HFFc6 (cell line): ENCODE measurements at places on chromosomes 6 and 20. TPM values are rescaled to one million over a fixed set of nuclear protein-coding genes. Genes with fewer than 3 reads are reported as not detected.
A peak's percentile ranks its signal among the peaks of the same experiment; 100 is the strongest.

Gene WFDC10B
- total RNA-seq: not detected in 3 replicates

DNA sequence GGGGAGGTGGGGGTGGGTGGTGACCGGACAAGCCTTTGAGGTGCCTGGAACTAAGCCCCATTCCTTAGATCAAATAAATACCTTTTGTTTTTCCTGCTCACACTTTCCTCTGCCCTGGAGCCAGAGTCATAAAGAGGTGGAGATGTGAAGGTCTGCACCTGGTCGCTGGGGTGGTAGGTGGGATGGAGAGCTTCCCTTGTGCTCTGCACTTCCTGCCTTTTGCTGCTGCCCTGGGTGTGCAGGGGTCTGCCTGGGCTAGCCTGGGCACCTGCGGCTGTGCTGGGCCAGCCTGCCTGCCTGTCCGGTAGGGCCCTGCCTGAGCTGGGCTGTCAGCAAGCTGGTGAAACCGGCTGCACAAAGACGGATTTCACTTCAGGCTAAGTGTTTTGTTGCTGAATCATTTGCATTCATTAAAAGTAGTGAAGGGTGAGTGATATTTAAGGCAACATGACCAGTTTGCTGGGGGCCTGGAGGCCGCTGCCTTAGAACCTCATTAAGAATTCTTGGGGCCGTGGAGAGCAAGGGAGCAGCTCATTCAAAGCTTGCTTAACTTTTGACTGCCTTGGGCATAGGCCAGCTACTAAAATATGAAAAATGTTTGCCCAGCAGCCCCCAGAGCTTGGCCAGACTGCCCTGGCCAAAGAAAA lies 20.5 kb downstream of the PTK7 start:
- peak; percentile 89 for DNase-seq

Gene CLDN20
- not detected in 3 replicates for total RNA-seq

- no peak for DNase-seq
Observed at GRCh38 chr6:36757206-36757605, 59.6 kb downstream of the RAB44 start.

GRCh38 chr6:77656999-77657764 lies 4.3 kb downstream of the MEI4 start:
- no peak for DNase-seq

DNA sequence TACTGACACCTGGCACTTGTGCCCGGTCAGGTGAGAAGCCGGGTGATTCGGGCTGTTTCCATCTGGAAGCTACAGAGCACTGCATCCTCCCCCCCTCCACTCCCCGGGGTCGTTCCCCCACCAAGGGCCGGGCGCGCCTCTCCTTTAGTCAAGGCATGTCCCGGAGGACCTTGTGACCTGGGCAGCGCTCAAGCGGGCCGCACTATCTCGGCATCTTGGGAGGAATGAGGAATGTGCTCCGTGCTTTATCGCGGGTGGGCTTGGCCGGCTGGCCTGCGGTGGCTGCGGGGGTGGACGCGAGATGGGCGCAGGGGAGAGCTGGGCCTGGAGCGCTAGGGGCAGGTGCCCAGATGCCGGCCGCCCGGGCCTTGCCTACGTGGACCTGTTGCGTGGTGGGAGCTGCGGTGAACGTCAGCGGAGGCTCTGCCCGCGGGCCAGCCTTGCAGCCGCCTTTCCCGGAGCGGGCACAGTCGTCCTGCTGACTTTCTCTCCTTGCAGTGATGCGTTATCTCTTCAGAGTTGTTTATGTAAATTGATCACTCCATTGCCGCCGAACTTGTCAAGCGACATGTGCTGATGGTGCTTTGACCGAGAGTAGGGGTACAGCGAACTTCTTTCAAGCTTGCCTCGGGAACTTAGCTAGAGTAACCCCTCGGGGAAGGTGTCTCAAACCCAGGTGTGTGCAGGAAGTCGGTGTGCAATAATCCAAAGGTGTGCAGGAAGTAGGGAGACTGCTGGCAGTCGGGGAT lies 1.1 kb downstream of the LRRC1 start:
- DNase-seq: no peak

DNA sequence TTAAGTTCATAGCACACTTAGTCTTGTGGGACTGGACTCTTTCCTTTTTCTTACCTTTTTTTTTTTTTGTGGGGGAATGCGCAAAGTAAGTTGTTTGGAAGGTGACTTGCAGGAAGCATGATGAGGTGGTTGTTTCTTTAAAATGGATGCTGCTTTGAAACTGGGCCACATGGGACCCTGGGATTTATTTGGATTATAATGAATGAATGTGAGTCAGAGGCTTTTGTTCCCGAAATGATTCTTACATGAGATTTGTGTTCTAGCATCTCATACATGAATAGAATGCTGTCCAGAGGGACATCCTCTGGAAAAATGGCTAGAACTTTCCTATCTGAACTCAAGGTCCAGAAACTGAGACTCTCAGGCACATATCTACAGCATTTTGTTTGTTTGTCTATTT lies 236.6 kb upstream of the RNF24 start:
- DNase-seq: no peak

GRCh38 chr6:140281236-140281635 lies 906.8 kb upstream of the CITED2 start:
- DNase-seq: no peak

DNA sequence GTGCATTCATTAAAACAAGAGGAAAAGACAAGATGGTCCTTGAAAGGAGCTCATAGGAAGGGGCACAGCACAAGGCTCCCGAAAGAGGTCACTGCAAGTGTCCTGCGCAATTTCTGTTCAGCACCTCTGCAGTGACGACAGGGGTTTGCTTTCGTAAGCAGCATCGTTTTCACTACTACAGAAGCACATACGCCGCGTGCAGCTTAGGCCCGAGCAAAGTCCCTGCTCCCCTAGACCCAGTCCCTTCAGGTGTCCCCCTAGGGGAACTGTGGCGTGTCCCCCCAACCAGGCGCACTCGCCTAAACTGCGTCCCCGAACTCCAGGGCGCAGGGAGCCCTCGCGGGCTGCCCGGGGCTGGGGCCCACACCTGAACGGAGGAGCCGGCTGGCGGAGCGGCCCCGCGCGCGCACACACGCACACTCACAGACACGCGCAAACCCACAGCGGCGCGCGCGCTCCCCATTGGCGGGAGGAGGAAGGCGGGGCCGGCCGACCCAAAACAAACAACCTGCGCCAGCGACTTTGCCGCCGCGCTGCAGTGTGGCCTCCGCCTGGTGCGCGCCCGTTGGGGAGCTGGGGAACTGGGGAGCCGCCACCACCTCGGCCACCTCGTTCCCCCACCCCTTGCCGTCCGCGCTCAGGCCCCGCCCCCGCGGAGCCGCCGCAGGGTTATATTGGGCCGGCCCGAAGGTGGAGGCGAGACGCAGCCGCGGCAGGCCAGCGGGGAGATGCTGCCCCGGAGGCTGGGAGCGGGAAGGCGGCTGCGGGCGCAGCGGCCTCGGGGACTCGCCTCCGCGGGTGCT lies at the start of gene FOXQ1:
TSS of gene FOXQ1 (plus strand) at position 699 of the 803 bp plus-strand sequence. CDS start 607 bp downstream, outside the sequence.
- peak; percentile 38 for DNase-seq

- no peak for DNase-seq
Observed at GRCh38 chr20:62346398-62347150, 20.5 kb downstream of the LAMA5 start.

Gene SYCP2L
- total RNA-seq: not detected in 3 replicates

DNA sequence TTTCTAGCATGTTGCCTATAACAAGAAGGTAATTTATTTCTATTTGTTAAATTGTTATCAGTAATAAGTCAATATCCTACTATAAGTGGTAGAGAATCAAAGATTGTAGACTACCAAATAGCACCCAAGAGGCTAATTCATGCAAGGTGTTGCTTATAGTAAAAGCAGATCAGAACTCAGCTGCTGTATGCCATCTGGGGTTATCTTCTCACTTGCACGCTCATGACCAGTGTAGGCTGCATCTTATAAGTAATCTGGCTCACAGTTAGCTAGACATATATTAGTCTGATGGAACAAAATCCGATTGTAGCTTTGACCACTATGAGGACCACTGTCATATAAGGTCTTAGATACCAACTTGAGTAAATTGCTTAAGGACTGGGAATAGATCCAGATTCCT lies 17.0 kb downstream of the TOP1 start:
- no peak for DNase-seq

DNA sequence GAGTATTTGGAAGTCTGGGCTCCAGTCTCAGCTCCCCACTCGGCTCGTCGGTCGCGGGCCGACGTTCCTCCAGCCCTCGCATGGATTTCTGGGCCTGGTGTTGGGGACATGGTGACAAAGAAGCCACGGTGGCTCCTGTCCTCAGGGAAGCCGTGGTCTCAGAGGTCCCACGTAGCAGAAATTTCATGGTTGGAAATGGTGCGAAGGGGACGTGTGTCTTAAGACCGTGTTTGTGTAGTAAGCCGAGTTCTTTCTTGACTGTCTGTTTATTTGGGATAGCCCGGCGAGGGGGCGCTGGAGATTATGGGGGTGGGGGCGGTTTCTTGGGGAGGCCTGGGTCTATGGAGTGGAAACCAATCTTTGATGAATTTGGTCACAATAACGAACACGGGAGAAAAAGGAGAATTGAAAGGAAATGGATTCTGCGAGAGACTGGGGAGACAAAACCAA lies 23.5 kb upstream of the MAP3K7 start:
- no peak for DNase-seq

- DNase-seq: peak; percentile 73
Observed at GRCh38 chr6:81769824-81770223, 17.3 kb upstream of the TENT5A start.

DNA sequence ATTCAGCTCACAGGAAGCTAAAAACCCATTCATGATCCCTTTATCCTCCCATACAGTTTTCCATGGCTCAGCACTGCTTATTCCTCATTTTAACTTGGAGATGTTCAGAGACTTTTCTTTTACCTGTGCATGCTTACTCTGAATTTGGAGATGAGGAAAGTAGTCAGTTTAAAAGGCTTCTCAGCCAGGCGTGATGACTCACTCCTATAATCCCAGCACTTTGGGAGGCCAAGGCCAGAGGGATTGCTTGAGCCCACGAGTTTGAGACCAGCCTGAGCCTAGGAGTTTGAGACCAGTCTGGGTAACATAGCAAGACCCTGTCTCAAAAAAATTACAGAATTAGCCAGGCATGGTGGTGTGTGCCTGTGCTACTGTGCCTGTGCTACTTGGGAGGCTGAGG lies 30.3 kb upstream of the TMEM217 start:
- DNase-seq: no peak

DNA sequence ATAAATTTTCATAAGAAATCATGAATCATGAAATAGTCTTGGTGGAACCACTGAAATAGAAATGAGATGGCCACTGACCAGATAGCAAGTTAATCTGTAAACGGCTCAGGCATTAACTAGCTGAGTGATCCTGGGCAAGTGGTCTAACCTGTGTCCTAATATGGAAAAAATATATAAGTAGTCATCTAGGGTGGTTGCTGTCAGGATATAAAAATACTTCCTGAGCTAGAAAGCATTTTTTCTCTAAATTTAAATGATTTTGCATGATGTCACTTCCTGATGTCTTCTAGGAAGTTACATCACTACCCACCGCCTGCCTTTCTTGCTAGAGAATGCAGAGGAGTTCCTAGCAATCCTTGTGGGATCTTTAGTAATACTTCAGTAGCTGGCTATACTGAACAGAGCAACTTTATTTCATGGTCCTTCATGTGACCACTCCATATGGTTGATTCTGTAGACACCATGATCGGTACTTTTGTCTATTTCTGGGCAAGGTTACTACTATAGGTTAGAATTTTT lies 228.1 kb upstream of the CEP162 start:
- DNase-seq: no peak

Gene MKKS
- 7.5 to 9.6 TPM (median 8.2 TPM) in 3 replicates for total RNA-seq

Gene SLC17A4
- total RNA-seq: not detected in 3 replicates

DNA sequence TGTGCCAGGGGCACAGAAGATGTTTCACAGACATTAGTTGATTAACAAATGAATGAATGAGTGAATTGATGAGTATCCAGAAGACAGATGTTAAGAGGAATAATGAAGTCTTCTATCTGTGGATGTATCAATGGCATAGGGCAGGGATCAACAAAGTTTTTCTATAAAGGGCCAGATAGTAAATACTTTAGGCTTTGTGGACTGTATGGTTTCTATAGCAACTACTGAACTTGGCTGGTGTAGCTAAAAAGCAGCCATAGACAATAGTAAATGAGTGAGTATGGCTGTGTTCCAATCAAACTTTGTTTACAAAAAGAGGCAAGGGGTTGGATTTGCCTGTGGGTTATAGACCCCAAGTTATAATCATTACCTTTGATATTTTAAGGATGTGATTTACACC lies 144.0 kb downstream of the PRL start:
- DNase-seq: no peak

DNA sequence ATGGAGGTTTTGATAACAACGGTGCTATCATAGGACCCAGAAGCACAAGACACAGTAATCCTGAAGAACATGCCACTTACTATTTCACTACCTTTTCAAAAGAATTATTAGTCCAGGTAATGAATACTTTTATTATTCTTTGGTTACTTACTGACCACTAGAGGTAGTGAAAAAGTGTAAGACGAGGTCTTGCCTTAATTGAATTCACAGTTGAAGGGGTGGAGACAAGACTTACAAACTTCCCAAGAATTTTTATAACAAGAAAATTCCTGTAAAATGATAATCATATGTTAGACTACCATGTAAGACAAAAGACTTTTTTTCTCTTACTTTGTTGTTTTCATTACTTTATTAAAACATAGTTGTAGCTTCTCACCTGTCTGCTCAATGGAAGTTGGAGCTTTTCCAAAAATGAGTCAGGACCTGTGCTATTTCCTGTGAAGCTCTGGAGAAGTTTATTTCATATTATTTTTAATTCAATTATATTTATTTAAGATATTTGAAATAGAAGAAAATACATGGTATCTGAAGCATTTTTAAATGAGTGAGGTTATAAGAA lies 52.4 kb downstream of the DOP1A start:
- DNase-seq: no peak

- peak; percentile 32 for DNase-seq
Observed at GRCh38 chr6:15431762-15432483, 186.1 kb downstream of the JARID2 start.

DNA sequence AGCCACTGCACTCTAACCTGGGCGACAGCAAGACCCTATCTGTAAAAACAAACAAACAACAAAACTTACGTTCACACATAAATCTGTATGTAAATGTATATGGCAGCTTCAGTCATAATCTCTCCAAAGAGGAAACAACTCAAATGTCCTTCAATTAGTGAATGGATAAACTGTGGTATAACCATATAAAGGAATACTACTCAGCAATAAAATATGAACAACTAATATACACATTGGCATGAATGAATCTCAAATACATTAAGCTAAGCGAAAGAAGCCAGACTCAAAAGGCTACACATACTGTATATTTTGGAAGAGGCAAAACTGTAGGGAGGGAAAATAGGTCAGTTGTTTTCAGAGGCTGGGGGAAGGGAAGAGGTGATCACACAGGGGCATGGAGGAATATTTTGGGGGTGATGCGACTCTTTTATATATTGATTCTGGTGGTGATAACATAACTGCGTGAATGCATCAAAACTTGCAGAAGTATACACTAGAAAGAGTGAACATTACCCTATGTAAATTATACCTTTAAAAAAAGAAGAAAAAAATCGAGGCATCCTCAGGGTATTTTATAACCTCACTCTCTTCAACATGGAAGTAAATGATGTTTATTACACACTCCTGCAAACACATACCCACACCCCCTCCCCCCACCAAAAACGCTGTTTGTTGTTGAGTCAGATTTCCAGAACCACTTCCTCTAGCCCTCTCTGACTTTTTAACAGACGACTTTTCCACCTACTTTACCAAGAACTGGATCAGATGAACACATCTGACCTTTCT lies 115.2 kb upstream of the RNF24 start:
- peak; percentile 41 for DNase-seq

- DNase-seq: no peak
Observed at GRCh38 chr6:125850361-125850760, 59.6 kb downstream of the NCOA7 start.

Gene KIFC1
- total RNA-seq: 18.8 to 42.0 TPM (median 38.9 TPM) in 3 replicates

Gene KCNQ2
- not detected in 3 replicates for total RNA-seq
